Hematopoietic multipotent progenitor cell (in vitro differentiated cells): ENCODE measurements at places on chromosomes 1 and 21. TPM values are rescaled to one million over a fixed set of nuclear protein-coding genes. Genes with fewer than 3 reads are reported as not detected.

CD1D gene
- total RNA-seq: 0.54 TPM

AMY1C gene
- not detected for total RNA-seq

HUNK gene
- total RNA-seq: not detected

PSRC1 gene
- 1.3 TPM for total RNA-seq

GABRD gene
- total RNA-seq: 0.27 TPM

PYCR2 gene
- total RNA-seq: 135 TPM

FCRL3 gene
- total RNA-seq: 0.54 TPM

CELF3 gene
- total RNA-seq: not detected

S100B gene
- total RNA-seq: 0.81 TPM

DNA sequence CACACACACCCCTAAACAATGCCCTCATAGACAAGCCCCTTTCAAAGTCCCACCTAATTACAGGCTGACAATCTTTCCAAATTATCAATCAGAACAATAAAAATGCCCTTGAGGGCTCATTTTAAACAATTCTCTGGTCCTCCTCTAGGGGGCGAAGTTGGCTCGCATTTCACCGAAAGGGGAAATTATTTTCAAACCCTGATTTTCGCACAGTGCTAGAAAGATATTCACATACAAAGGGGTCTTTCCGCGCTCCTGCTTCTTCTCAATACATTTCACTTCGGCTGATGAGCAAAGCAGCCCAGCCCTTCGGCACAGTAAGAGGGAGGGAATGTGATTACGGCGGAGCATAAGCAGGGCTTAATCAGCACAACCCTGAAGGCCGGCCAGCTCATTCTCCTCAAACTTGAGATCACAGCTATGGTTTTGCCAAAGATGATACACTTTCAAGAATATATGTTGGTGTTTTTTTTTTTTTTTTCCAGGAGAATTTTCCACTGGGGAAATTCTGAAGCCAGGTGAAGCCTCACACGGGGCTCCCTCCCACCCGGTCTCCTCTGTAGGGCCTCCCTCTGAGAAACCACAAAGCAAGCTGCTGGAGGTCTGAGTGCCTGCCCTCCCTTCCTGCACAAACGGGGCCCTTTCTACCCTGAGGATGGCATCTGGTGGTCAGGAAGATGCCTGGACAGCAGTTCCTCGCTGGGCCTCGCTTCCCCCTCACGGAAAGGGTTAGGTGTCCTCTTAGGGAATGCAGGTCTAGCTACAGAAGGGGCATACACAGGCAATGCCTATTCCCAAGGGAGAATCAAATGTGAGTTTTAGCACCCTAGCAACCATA, 66.9 kb downstream of the GNG12 start:
- peak; percentile 76 for DNase-seq

DNA sequence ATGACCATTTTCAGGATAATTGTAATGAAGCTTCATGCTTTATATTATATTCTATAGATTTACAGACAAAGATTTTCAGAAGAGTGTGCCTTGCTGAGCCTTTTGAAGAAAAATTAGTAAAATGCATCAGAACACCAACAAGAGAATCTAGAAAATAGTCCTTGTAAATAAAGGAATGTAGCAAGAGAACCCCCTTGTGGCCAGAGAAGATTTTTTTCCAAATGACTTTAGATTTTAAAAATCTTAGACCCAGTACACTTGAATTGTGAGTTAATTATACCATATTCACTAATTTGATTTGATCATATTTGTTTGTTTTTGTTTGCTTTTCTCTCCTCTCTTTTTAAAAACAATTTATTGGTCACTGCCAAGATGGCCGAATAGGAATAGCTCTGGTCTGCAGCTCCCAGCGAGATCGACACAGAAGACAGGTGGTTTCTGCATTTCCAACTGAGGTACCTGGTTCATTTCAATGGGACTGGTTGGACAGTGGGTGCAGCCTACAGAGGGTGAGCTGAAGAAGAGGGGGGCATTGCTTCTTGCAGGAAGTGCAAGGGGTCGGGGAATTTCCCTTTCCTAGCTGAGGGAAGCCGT, 12.8 kb upstream of the IFI44L start:
- no peak for DNase-seq

GRCh38 chr1:80251591-80251990, 1245.1 kb upstream of the ADGRL4 start:
- no peak for DNase-seq

GRCh38 chr1:181175356-181175910, 86.9 kb downstream of the IER5 start:
- DNase-seq: no peak

- no peak for DNase-seq
These were observed 20.6 kb downstream of the QSOX1 start for GRCh38 chr1:180175291-180175690.

DNA sequence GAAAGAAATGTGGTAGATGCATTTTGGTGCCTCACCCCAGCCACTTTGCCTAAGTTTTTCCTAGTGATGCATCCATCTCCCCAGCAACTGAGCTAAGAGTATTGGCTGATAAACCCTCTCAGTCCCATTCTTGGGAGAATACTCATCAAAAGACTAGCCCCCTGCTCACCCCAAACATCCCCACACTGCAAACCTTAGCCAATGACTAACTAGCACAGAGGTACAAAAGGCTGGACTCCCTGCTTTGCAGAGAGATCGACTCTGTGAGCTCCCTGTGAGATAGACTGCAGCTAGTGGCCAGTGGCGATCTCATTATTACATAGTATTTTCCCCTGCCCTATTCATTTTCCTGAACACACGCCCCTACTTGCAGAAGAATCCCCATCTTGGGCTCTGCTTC, 155.3 kb downstream of the HHIPL2 start:
- DNase-seq: no peak

- DNase-seq: no peak
These were observed 56.1 kb downstream of the PRDM16 start for GRCh38 chr1:3125078-3125477.

GRCh38 chr1:145891587-145892485, 6.2 kb upstream of the ANKRD35 start:
- DNase-seq: peak; percentile 74

DNA sequence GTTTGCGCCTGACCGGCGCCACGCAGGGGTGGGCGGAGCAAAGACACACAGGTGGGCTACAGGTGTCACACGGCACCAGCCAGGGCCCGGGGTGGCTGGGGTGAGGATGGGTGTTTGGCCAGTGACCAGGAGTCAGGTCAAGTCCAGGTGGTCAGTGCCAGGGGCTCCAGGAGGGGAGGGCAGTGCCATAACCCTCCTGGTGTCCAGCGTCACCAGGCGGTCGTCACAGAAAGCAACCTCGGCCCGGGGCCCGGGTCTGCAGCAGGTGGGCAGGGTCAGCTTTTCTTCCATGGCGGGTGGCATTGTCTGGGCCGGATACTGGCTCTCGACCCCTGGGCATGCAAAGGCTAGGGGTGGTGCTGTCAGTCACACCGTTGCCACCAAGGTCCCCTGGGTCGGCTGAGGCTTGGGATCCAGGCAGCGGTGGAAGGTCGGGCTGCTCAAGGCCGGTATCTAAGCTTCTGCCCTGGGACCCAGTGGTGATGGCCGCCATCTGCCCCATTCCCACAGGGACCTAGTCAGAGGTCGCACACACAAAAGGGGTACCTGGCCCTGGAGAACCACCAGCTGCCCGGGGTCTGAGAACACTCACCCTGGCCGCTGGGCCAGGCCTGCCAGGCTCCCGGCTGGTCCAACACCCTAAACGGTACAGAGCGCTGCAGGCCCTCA, 1.8 kb downstream of the FNDC10 start:
- no peak for DNase-seq

DNA sequence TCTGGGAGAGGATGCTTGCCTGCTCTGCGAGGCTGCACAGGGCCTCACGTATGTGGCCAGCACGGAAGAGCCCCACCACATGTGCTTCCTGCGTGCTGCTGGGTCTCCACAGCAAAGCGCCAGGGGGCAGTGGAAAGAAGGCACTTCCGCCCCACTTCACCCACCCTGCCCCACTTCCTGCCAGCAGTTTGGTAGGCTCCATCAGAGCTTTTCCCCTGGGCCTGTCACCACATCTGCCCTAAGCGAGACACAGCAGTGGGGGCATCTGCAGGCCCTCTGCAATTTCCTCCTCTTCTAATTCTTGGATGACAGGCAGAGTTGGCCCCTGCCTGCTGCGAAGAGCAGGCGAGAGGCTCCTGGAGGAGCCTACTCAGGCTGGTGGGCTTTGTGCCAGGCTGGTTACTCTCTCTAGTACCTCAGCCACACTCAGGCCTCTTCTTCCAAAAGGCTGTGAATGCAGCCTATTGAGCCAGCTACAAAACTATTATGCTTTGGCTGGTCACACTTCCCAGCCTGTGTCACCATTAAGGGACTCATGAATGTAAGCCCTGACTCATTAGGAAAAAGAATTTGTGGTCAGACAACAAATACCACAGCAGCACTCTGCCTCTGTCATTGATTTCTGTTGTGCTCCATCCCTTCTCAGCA, 25.0 kb downstream of the CD244 start:
- peak; percentile 54 for DNase-seq

DNA sequence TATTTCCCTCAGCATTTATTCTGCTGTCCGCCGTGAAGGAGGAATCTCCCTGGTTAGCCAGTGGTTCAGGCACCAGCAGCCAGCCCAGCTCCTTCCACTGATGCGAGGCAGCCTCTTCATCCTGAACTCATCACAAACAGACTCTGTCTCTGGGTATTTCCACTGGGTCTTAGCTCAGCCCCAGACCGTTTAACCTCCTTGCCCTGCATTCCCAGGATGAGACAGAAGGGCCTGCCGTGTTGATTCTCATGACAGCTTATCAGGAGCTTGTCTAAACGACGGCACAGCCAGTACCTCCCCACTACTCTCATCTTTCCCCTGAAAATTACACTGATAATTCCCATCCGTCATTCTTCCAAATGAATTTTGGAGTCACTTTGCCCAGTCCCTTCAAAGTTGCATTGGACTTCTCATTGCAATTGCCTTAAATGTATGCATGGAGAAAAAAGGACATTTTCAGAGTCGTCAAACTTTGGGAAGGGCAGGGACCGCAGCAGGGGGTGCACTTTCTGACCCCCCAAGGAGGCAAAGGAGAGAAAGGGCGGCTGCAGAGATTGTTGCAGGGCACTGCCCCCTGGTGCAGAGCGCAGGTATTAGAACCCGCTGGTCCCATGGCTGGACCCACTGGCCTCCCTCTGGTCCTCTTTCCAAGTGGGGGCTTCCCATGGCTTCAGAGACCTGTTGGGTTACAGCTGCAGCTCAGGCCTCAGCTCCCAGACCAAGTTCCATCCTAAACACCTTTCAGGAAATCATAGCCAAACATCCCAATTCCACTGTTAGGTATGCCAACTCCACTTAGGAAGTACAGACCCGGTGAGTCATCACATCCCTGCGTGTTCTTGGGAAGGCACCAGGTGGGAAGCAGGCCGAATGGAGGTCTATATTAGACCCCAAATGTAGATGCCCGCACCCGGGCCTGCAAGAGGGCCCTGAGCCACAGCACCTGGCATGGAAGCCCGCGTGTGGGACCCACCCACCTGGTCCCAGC, 3.7 kb upstream of the MEGF6 start:
- peak; percentile 41 for DNase-seq

DNA sequence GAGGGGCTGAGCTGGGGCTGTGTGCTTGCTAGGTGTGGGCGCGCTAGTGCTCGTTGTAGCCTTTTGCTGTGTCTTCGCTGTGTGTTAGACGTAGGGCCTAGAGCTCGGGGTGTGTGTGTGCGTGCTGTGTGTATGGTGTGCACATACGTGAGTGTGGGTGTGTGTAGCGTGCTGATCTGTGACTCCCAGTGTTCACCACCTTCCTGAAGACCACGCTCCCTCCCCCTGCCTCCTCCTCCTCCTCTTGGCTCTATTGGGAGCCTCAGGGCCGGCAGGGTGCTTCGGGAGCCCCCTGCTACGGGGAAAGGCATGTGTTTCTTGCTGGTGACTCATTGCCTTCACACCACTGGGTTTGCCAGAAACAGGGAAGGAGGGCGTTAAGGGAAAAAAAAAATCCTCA, 9.4 kb upstream of the KCNC4 start:
- no peak for DNase-seq

DNA sequence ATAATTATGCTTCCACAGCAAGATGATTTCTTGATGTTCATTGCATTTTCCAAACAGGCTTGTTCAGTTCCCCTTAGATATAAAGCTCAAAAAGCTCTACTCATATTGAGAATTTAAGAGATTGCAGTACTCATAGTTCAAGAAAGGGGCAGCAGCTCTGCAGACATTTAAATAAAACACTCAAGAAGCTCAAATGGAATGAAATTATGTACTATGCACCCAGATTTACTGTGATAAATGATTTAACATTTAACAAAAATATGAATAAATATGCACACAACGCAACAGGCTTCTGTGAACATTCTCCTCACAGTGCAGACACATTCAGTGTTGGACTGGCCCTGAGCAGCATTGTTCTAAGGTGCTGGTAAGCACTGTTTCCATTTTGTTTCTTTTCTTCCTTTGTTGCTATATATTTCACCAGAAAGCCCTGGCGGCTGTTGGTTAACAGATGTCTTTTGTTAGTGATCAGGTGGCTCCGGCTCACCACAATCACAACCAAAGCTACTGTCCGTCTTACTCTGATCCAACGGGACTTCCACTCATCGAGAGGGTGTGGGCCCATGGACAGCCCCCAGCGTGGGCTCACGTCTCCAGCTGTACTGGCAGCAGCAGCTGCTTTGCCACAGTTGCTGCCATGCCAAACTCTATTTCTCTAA, 1440.3 kb downstream of the NCAM2 start:
- no peak for DNase-seq

DNA sequence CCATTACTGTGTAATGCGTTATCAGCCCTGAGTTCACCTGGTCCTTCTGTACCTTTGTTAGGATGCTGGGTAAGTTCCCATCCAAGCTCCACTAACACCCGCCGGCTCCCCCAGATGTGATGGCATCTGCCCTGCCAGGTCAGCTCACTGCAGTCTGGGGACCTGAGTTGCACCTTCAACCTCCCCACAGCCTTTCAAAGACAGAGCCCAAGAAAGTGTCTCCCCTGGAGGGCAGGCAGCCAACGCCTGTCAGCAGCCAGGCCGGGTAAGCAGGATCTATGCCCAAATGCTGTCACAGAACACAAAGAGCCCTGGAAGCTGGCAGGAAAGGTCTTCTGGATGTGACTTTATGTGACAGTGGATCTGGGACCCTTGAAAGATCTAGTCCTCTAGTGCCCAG, 13.7 kb downstream of the MRAP start:
- DNase-seq: no peak

GRCh38 chr1:172851856-172852255, 193.0 kb downstream of the FASLG start:
- no peak for DNase-seq

DNA sequence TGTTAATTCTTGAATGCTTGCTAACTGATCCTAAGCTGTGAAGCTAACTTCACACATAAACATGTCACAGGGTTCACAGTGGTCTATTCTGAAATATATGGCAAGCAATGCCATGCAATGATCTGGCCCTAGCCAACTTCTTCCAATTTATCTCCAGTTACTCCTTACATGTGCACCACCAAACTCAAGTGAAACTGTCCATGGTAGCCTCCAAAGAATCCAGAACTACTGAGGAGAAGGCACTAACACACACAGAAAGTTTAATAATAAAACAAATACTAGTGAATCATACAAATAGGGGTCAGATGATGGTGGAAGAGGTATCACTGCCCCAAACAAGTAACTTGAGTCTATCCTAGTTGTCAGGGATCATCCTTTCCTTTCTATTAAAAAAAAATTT, 172.6 kb upstream of the RAB4A start:
- no peak for DNase-seq
